ENCODE measurements at places on chromosomes 16 and 17.

DNA sequence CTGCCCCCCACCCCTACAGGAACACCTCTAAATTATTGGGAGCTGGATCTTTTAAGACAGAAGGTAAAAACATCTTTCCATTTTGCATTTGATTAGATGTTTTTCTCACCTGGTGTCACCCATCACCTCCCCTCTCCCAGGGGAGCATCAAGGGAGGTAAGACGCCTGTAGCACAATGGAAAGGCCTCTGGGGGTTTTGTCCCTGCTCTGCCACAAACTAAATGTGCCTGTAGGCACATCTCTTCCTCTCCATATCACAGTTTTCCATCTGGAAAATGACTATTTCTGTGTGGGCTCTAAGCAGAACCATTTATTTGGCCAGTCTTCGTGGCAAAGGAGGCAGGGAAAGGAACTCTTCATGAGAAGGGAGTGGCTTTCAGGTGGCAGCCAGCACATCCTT is 76.6 kb downstream of the GNAO1 start:
- no peak for DNase-seq

- DNase-seq = no peak
Measured at GRCh38 chr17:27418366-27418615, 38.0 kb upstream of the KSR1 start.

DNA sequence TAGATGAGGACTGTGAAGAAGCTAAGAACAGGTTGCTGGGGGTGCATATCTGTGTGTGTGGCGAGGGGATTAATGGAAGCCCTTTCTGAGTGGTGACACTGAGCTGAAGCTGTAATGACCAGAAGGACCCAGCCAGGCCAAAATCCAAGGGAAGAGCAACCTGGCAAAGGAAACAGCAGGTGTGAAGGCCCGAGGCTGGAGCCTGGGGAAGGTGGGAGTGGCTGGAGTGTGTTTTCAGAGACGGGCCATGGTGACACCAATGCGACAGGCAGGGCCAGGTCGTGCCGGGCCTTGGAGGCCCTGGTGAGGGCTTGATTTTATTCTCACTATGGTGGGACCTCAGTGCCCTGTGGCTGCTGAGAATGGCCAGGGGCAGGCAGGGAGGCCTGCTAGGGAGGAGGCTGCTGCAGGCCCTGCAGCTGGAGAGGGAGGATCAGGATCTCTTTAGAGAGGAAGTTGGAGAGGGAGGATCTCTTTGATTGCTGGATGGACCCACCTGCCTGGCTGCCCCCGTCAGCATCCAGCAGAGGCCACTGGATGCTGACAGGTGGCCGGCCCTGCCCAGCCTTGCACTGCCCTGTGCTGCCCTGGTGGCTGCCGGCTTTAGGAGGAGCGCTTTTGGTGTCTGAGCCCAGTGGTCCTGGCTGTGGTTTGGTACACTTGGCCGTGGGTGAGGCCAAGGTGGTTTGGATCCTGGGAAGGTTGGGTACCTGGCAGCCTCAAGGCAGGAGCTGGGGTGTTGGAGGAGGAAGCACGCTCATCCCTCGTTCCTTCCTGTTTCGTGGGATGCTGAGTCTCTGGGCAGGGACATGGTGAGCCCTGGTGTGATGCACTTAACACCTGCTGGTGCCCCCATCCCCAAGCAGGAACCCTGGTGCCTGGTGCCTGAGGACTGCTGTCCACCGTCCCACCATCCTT is 188.3 kb downstream of the SEC14L1 start:
- peak; percentile 36 for DNase-seq

DNA sequence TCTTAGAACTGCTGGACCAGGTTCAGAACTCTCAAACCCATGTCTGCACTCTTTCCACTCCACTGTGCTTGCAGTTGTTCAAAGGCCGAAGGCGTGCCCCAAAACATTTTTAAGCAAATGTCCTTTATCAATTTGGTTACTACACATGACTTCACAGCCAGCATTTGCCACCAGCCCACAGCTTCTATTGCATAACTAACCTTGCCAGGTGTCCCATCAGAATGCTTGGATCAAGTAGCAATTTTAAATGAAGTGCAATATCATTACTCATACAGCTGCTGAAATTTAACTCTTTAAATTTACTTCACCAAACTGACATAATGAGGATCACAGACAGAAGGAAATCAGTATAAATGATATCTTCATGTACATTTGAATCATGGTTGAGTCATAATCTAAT is 29.8 kb upstream of the HS3ST3A1 start:
- no peak for DNase-seq

DNA sequence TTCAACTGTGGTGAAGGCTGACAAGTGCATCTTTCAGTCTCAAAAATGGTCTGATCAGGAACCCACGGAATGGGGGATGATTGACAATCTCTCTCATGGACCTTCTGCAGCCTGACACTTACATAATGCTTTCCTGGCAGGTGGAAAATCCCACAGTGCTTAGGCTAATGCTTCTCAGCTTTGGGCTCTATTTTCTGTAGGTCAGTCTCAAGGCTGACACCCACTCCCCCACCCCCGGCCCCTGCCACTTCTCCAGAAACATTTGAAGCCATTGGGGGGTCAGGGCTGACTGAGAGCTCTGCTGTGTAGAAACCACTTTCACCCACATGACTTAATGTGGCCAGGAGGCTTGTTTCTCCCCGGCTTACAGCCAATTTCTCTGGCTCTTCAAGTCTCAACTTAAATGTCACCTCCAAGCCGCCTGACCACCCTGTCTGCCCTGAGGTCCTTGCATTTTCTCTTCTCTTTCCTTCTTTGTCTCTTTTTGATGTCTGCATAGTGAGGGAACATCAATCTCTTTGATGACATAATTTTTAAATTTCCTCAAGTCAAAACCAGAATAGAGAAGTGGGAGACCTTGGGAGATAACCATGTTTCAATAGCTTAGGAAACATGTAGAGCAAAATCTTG is 16.7 kb upstream of the IRF8 start:
- peak; percentile 10 for DNase-seq

DNA sequence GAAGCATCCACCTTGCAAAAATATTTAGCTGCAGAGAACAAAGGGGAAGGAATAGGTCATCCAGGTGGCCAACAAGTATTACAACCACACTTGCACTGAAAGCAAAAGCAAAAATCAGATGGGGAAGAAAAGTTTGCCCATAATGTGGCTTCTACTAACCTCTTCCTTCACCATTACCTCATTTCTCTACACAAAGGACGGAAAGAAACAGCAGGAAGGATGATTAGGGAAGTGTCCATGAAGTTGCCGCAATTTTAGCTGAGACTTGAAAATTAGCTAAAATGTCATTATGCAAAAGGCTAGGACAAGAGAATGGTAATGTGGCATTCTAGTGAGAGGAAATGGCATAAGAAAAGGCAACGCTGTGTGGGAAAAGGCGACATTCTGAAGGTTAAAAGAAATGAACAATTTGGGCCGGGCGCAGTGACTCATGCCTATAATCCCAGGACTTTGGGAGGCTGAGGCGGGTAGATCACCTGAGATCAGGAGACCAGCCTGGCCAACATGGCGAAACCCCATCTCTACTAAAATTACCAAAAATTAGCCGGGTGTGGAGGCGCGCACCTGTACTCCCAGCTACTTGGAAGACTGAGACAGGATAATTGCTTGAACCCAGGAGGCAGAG is 13.7 kb downstream of the KANSL1 start:
- peak; percentile 64 for DNase-seq

DNA sequence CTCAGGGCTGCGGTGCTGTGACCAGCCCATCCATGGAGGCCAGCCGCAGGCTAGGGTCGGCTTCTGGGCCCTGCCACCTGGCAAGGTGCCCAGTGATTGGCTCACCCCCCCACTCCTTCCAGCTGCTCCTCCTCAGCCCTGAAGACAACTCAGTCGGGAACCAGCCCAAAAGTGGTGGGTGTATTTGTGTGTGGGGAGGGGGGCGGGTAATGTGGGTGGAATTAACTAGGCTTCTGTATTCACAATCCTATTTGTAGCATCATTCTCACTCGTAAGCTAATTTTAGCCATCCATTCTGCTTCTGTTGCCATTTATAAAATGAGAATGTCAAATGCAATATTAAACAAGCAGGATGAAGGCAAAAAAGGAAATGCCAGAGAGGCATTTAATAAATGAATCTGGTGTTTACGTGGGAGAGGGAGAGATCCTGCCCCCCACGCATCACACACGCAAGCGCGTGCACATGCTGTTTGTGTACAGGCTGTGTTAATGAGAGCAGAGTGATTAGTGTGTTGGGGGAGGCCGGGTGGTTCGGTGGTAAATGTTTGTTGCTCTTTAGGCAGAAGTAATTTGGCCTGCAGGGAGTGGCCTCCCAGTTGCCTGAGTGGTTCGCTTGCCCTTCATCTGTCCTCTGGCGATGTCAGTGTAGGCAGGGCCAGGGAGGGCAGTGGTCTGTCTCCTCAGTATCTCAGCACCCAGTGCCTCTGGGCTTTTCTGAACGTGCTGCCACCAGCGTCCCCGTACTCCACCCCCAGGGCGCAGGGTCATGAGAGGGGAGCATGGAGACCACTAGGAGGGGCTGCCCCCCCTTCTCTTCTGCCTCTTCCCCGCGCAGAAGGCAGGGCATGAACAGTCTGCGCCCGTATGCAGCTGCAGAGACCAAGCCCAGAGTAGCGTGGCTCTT is 140.1 kb downstream of the CCDC182 start:
- no peak for DNase-seq

DNA sequence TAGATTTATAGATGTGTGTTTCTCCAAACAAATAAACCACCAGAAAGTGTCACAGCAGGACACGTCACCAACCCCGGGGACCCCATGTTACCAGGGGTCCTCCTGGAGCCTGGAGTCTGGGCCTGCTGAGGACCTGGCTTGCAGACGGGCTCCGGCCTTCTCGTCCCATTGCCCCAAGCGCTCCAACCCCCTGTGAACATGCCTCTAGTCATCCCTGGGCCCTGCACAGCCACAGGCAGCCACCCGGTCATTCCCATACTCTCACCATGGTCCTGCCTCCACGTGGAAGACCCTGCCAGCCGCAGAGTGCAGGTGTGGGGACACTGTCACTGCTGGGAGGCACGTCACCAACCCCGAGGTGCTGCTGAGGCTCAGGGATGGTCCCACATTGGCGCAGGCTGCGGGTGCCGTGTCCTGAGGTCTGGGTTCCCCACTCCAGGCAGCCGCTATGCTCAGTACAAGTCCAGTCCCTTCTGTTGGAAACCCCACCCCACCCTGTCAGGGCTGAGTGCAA is 4.5 kb downstream of the SECTM1 start:
- no peak for DNase-seq

- no peak for DNase-seq
Measured at GRCh38 chr17:5785867-5786509, 201.7 kb upstream of the NLRP1 start.

DNA sequence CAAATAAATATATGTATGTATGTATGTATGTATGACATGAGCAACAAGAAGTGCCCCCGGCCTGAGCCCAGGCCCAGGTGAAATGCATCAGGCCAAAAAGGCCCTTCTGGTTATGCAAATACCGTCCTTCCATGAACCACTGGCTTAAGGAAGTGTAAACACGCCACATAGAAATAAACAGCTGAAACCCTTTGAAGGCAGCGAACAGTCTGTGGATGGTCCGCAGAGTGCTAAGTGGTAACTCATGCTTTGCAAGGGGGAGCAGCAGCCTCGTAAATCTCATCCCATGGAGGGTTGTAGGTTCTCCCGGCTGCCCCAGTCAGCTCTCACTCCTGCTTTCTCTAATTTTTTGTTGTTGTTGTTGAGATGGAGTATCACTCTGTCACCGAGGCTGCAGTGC is 36.7 kb downstream of the COTL1 start:
- DNase-seq = no peak

DNA sequence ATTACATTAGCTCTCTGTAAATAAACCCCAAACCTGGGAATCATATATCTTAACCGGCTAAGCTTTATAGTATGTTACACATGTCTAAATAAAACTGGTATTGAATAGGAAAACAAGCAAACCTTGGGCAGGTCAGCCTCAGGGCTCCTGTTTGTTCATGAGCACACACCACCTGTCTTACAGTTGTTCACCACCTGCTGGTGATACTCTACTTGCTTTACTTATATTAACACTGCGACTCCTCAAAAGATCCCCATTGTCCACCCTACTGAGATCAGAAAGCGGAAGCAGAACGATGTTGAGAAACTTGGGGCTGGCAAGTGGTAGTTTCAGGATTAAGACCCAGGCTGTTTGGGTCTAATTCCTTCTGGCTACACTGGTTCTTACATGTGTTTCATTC is 16.4 kb downstream of the CDH13 start:
- DNase-seq = no peak

Measured in H9 (cell line).